Right hindlimb (tissue), 1 donor: ENCODE measurements at places on chromosomes 6 and 20.
A peak's percentile ranks its signal among the peaks of the same experiment; 100 is the strongest.

GRCh38 chr6:151690768-151691562, 116.5 kb upstream of the ESR1 start:
- DNase-seq: no peak

GRCh38 chr6:168387426-168387825, 53.6 kb upstream of the SMOC2 start:
- peak; percentile 10 for DNase-seq

- DNase-seq: peak; percentile 58
Measured at GRCh38 chr6:153231048-153231646, 100.1 kb upstream of the RGS17 start.

GRCh38 chr20:34328928-34329677, 25.9 kb upstream of the AHCY start:
- no peak for DNase-seq

DNA sequence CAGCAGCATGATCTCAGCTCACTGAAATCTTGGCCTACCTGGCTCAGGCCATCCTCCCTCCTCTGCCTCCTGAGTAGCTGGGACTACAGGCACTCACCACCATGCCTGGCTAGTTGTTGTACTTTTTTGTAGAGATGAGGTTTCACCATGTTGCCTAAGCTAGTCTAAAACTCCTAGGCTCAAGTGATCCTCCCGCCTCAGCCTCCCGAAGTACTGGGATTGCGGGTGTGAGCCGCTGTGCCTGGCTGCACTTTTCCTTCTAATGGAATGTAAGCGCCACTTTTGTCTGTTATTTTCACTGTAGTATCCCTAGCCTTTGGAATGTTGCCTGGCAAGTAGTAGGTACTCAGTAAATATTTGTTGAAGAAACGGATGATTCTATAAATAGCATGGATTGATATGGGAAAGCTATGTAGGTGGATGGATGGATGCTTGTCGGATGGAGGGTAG, 10.4 kb upstream of the TRIB3 start:
- DNase-seq: no peak
